ENCODE measurements at places on chromosomes 1 and 21. TPM values are rescaled to one million over a fixed set of nuclear protein-coding genes. Genes with fewer than 3 reads are reported as not detected.

ITGB3BP gene
- 11.1 TPM for total RNA-seq

FGR gene
- 3.8 TPM for total RNA-seq

DNA sequence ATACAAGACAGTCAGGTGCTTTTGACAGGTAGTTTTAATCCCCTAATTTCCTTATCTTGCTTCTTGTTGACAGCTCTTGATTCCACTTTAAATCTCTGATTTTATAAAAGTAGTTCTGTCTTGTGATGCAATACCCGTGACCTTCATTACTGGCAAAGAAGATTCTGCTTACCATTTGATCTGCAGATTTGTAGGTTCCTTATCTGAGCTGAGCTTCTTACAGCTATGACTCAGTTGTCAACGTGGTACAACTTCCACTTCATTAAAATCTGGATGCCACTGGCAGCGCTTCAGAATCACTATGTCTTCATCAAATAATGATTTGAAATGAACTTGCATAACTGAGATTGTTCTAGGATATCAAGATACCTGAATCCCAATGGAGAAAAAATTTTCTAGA lies 543.6 kb upstream of the B3GALT2 start:
- DNase-seq: no peak

GRCh38 chr1:67441183-67441582 lies 11.0 kb upstream of the SERBP1 start:
- DNase-seq: no peak

DNA sequence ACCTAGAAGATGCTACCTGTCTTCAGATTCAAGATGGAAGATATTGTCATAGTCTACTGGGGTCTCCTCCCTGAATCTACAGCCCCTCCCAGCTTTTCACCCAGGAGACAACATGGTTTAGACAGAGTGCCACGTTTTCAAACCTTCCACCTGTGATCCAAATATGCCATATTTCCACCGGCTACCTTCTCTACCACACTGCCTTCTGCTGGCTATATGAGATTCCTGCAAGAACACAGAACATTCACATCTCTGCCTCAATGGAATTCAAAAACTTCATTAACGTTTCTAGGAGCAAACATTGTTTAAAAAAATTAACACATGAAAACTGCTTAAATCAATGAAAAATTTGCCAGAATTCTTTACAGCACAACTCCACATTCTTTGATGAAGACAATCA lies 12.9 kb upstream of the LELP1 start:
- DNase-seq: no peak

DNA sequence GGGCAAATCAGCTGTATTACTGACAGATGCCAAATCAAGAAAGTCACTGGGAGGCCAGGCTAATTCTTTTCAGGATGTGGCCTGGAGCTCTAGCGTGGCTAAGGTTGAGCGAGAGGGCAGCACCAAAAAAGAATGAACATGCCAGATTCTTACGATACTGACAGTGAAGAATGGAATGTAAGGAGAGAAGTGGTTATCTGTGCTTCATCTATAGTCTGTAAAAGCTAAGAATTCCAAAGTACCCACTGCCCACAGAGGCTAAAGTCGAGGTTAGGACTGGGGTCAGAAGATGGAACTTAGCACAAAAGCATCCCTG lies 32.7 kb downstream of the TFAP2E start:
- DNase-seq: no peak

GRCh38 chr21:43322311-43322710 lies 104.6 kb downstream of the SIK1 start:
- no peak for DNase-seq

DNA sequence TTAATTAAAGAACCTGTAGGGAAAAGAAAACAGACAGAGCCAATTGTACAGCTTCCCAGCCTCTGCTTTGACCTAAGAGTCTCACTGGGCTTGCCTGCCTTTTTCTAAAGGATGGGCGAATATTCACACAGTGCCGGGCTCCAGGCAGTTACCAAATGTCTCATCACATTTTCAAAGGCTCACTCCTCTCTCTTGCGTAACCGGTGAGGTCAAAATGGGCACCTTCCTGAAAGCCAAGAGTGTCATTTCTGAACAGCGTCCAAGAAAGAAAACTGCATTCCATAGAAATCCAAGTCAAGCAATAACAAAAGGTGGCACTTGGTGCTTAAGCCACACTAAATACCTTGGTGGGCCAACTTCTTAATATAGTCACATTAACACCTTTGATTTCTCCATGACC lies 710 bp upstream of the PALMD start:
- DNase-seq: no peak

DNA sequence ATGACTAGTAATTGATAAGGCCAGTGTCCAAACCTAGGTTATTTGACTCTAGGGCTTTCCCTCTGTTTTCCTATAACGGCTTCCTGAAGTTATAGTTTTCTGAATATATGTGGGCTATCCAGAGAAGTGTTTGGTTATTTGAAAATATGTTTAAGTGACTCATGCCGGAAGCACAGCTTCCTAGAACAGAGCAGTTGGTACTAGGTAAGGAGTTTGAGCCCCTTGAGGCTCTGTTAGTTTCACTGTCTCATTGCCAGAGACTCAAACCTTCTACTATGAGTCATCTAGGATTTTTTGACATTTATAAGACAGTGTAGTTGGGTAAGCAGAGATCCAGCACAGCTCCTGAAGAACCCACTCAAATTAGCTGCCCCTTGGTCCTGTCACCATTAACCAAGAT lies 27.1 kb upstream of the LEPR start:
- no peak for DNase-seq

DNA sequence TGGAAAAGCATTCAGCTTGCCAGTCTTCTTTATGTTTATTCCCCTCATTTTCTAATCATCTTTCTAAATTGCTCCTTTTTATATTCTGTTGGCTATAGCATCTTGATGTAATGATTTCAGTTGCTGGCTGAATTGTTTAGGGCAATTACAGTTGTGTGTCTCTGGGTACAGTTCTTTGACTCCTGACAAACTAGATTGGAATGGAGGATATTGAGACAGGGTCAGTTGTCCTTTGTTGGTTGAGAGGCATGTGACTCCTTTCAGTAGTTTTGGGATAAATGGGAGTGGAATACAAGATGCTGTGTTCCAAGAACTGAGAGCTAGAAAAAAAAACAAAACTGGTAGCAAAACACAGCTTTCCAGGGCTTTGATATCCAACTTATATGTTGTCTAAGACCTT lies 1.5 kb downstream of the CENPF start:
- no peak for DNase-seq

DNA sequence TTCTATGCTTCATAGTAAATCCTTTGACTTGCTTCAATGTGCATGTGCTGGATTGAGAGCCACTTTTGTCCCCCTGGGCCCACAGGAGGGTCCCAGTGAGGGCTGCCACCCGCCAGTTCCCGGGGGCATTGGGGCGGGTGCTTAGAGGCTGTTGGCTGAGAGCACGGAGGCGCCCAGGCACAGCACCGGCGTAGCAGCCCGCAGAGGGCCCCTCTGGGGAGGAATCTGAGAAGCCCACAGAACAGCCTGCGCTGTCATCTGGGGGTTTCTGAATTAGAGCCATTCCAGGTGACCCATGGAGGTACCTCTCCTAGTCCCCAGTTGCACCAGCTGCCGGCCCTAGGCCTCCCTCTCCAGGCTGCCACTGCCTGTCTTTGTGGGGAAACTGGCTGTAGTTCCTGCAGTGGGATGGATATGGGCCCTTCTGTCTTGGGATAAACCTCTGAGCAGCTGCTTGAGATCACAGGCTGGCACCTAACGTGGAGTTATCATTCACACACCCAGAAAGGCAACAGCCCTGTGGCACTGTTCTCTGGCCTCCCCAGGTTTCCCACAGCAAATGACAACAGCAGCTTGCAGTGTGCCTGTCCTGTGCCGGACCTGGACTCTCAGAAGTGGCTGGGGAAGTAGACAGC lies 39.5 kb downstream of the TMEM51 start:
- peak; percentile 38 for DNase-seq

- peak; percentile 68 for DNase-seq
Measured at GRCh38 chr21:45504516-45505415, 37.5 kb downstream of the SLC19A1 start.

GRCh38 chr1:94303005-94303404 lies 65.6 kb upstream of the ARHGAP29 start:
- no peak for DNase-seq

- no peak for DNase-seq
Measured at GRCh38 chr1:246860401-246860800, 71.3 kb downstream of the AHCTF1 start.

- DNase-seq: no peak
Measured at GRCh38 chr1:40153073-40153770, 8.0 kb upstream of the RLF start.

GRCh38 chr1:23403355-23403734 lies 21.2 kb downstream of the TCEA3 start:
- DNase-seq: no peak

GRCh38 chr1:17287130-17287776 lies 20.7 kb upstream of the PADI4 start:
- no peak for DNase-seq

- DNase-seq: no peak
Measured at GRCh38 chr1:59549903-59550302, 253.0 kb downstream of the FGGY start.

GRCh38 chr1:157085421-157085820 lies 14.2 kb downstream of the ETV3L start:
- DNase-seq: no peak

- DNase-seq: no peak
Measured at GRCh38 chr1:119075614-119076013, 64.8 kb downstream of the WARS2 start.

UBL4B gene
- total RNA-seq: not detected

CNIH3 gene
- total RNA-seq: 1.4 TPM

DNA sequence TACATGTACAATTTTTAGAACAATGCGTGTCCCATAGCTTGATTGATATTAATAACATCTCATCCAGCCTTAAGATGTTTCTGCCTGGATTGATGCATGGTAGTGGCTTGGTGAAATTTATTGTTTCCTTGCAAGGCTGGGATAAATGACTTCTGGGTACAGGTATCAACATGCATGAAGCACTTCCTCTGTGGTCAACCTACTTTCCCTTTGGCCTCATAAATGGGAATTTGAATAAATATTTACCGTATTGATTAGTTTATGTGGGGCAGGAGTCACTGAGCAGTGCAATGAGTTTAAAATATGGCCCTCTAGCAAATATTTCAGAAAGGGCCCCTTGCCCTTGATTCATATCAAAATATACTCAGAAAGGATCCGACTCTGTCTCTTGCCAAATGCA lies 83.9 kb upstream of the KCNE2 start:
- no peak for DNase-seq

- no peak for DNase-seq
Measured at GRCh38 chr21:32459972-32460371, 47.5 kb downstream of the EVA1C start.

C1orf174 gene
- 11.5 TPM for total RNA-seq

IGSF3 gene
- 5.2 TPM for total RNA-seq

OTUD3 gene
- total RNA-seq: 4.7 TPM

- DNase-seq: no peak
Measured at GRCh38 chr1:38500891-38501290, 358.7 kb downstream of the RRAGC start.

NBPF6 gene
- total RNA-seq: not detected

DNA sequence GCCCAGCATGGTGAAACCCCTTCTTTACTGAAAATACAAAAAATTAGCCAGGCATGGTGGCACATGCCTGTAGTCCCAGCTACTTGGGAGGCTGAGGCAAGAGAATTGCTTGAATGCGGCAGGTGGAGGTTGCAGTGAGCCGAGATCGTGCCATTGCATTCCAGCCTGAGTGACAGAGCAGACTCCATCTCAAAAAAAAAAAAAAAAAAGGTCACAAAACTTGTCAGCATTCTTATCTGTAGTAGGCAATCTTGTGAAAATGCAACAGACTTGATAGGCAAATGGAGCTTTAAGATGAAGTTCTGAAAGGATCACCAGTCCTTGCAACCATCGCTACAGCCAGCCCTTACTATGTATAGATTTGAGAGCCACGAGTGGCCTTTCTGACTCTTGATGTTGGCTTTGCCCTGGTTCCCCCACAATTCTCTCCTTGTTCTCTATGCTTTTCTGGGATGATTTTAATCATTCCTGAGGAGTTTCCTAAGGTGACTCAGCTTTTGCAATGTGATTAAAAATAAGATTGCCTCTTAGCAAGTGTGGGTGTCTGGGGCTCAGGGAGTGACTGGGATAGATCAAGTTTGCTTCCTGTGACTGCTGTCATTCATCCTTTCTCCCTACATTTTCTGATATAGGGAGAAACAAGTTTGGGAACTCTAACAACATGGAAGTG lies 7.1 kb upstream of the MAP1LC3C start:
- DNase-seq: no peak

FBLIM1 gene
- 40.6 TPM for total RNA-seq

- no peak for DNase-seq
Measured at GRCh38 chr1:204947338-204947737, 76.7 kb downstream of the NFASC start.

- no peak for DNase-seq
Measured at GRCh38 chr21:41501919-41502318, 6.0 kb downstream of the TMPRSS2 start.

Data from cardiac septum (tissue), 1 donor.